ENCODE measurements at places on chromosomes 1 and 21.
A peak's percentile ranks its signal among the peaks of the same experiment; 100 is the strongest.

- DNase-seq, result no peak
Measured at GRCh38 chr1:12622506-12622905, 4.5 kb upstream of the DHRS3 start.

DNA sequence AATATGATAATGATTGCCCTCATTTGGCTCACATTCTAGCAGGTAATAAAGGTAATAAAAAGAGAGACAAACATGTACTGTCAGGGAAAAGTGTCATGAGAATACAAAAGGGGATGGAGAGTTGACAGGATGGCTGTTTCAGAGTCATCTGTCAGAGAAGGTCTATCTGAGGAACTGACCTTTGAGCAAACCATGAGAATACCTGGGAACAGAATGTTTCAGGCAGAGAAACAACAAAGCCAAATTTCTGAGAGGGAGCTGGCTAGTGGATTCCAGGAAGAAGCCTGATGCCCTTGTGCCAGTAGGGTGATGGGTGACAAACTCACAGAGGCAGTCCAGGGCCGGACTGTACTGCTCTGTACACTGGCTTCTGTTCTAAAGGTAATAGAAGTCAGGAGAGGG, 107.2 kb downstream of the C1orf21 start:
- no peak for DNase-seq

DNA sequence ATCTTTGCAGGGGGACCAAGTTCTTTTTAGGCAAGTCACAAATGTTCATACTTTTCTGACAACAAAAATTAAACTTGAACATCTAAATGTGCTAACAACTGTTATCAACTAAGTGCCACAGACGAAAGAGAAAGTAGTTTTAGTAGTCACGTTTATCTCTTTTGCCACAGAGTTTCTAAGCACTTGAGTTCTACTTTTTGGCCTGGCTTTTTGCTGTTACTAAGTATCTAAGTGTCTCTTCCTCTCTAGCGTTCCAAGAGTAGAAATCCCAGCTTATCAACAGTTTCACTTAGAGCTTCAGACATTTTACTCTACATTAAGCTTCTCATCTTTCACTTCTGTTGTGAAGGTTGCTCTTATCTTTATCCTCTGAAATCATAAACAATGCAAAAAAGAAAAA, 34.2 kb downstream of the GATAD2B start:
- no peak for DNase-seq

GRCh38 chr21:42474043-42474831, 21.8 kb downstream of the RSPH1 start:
- peak; percentile 56 for DNase-seq

- no peak for DNase-seq
Measured at GRCh38 chr1:37475380-37476086, 1.2 kb downstream of the ZC3H12A start.

DNA sequence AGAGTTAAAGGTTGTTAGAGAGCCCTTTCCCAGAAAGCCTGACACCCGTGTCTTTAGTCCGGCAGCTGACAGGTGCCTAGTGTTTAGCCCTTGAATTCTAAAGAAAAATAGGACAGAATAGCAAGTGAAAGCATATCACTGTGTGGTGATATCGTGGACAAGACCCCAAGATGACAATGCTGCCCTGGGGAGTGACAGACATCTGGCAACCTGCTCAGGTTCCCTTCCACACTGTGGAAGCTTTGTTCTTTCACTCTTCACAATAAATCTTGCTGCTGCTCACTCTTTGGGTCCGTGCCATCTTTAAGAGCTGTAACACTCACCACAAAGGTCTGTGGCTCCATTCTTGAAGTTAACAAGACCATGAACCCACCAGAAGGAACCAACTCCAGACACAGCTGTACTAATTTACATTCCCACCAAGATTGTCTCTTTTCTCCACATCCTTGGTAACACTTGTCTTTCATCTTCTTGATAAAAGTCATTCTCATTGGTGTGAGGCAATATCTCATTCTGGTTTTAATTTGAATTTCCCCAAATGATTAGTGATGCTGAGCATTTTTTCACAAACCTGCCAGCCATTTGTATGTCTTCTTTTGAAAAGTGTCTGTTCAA, 107.6 kb upstream of the SGIP1 start:
- no peak for DNase-seq

DNA sequence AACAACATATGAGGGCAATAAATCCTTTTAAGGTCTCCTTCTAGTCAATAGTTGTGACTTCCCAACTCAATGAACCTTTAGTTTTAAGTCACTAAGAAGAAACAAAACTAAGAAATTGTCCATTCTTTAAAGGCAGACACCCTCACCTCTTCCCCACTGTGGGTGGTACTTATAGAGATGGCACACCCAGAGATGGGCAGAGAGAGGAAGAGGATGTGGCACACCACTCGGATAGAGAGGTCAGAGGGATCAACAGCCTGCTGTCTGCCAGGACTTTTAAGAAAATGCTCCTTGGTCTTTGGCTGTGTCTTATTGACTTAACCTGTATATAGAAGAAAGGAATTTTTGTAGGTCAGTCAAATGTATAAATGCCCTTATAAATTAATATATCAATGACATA, 45.1 kb downstream of the FASLG start:
- DNase-seq, result no peak

- no peak for DNase-seq
Measured at GRCh38 chr1:248849637-248850036, 9.2 kb downstream of the ZNF692 start.

DNA sequence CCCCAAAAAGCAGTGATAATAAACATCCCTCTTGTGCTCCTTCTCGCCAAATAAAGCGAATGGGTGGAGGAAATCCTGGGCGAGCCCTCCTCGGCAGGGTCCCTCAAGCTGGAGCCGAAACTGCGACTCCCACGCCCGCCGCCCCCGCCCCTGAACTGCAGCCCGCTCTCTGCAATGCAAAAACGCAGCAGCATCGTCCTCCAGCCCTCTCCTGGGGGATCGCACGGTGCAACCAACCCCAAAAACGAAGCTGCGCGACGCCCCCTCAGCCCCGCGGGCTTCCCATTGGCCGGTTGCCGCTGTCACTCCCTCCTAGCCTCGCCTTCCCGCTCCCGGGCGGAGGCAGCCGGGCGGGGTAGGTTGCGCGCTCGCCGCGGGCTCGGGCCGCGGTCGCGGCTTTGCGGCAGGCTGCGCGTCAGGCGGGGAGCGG, at the start of gene TMCC2:
Gene TMCC2, plus strand, starts transcription at position 363 of the 430 bp plus-strand sequence. CDS start 619 bp downstream, outside the sequence.
- DNase-seq, result peak; percentile 91

DNA sequence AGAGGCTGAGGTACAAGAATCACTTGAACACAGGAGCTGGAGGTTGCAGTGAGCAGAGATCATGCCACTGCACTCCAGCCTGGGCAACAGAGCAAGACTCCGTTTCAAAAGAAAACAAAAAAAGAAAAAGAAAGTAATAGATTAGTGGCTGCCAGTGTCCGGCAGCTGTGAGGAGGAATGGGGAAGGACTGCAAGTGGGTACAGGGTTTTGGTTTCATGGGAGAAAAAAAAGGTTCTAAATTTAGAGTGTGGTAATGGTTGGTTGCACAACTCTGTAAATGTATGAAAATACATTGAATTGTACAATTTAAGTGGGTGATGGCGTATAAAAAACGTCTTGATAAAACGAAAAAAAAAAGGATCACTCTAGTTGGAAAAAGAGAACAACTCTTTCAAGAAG, 6.7 kb downstream of the TAF1A start:
- no peak for DNase-seq

GRCh38 chr1:26580116-26580515, 50.6 kb downstream of the RPS6KA1 start:
- DNase-seq, result no peak

DNA sequence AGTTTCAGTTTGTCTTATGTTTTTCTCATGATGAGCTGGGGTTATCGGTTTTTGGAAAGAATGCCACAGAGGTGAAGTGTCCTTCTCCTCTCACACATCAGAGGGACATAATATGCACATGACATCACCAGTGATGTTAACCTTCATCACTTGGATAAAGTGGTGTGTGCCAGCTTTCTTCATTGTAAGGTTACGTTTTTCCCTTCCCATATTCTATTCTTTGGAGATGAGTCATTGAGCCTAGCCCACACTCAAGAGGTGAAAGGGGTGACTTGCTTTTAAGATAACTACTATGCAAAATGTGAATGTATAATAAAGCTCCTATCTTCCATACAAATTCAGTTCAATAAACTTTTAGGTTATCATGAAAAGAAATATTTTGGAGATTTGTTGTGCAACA, 36.7 kb upstream of the MAGI3 start:
- DNase-seq, result peak; percentile 8

GRCh38 chr1:107359472-107360241, 218.8 kb downstream of the NTNG1 start:
- DNase-seq, result no peak
